ENCODE measurements at places on chromosomes 5 and 9.

GRCh38 chr9:104092875-104093600, 1.1 kb upstream of the SMC2 start:
- DNase-seq: no peak

DNA sequence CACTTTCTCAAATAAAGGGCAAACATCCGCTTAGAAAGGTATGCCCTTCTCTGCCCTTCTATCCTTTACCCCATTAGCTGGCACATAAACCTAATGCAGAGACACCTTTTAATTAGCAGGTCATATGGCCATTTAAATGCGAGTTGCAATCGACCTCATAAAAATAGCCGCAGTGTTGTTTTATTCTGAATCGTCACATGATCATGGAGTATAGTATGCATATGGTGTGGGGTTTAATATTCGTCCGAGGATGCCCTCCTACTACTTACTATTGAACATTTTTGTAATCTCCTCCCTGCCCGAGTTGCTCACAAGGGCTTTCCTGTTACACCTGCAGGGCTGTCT, 72.0 kb downstream of the PIK3R1 start:
- DNase-seq: no peak

DNA sequence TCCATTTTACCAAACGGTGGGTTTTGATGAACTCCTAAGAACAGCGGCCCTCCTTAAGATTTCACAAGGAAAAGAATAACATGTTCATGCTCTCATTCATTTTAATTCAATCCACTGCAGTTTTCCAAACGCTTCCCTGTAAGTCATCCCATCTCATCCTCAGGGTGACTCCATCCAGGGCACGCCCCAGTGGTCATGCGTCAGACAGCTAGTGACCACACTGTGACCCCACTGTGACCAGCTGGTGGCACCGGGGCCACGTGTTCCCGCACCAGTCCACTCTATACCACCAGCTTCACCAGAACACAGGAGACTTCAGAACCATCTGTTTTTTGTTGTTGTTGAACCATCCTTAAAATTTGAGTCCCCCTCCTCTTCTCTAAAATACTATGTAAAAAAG, 14.3 kb downstream of the ATPSCKMT start:
- no peak for DNase-seq

DNA sequence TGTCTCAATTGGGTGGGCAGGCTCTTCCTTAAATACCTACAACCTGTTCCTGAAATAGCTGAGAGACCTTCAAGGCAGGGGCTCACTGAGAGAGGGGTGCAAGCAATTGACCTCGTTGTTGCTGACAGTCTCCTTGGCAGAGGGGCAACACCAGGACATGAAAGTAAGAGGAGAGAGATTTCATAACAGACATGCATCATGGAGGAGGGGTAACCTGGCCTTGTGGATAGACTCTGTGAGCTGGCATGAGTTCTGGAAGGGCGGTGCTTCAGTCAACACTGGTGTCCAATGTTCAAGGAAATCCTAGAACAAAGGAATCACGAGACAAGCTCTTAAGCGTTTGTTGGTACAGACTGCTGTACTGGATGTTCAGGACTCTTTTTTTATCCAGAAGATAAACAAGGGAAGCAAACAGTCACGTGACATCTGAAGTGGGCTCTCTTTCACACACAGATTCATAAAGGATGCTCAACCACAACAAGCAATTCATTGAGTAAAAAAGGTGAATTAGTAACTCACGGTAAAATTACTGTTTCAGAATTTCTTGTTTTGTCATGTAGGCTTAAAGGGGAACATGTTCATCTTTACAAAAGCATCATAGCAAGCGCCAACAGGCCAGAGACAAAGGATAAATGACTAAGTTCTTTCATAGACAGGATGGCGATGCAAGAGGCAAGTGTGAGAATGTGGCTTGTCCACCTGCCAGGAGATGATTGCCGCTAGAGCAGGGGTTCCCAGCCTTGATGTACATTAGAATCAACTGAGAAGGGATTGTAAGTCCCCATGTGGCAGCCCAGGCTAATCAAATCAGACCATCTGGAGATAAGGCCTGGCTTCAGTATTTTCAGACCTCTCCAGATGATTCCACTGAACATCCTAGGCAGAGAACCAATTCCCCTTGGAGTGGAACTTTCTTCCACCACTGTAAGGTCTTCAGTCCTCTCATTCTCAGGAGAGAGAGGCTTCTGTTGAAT, 20.7 kb downstream of the ANKRA2 start:
- no peak for DNase-seq

DNA sequence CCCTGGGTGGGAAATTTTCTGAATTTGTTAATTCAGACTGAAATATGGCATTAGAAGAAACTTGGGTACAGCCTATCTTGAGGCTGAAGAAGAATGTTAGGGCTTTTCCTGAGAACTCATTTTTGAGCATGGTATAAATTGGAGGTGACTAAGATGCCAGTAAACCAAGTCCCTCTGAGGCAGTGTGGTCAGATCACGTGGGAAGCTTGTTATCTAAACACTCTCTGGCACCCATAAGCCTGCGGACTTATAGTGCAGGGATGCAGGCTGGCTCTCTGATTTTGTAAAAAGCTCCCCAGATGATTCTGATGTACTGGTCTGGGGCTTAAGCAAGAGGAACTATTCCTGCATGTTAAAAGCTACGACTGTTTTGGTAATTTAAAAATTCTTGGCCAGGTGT, 34.3 kb downstream of the MTMR12 start:
- DNase-seq: no peak

DNA sequence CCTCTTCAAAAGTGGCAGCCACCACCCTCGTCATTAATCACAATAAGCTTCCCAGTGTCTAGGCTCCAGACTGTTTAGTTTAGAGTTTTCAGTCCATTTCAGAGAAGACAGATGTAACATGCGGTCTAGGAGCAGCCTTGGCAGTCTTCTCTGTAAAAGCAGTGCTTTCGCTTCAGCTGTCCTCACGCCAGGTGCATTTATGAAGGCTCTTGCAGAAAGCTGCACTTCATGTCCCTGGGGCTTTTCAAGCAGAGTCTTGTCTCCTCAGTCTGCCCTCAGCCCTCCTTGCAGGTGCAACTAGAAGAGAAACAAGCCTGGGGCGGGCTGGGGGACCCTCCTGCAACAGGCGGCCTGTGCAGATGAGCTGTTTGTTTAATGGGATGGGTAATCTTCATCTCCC, 281.9 kb downstream of the DRD1 start:
- no peak for DNase-seq

- no peak for DNase-seq
Observed at GRCh38 chr9:124975131-124975530, 34.2 kb upstream of the GOLGA1 start.

DNA sequence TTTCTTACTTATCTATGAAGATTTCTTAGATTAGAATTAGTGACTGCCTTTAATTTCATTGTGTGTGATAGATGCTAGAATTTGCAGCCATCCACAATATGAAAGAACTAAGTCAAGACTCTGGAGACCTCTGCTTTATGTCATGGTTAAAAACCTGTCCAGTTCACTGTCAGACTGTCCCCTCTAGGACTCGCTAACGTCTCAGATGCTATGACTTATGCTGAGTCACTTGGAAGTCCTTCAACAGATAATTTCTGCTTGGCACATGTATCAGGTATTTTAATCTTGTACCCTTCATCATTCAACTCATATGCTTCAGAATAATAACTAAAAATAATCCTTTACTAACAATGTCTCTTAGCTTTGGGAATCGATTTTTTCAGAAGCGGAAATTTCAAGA, 230.5 kb upstream of the DMAC1 start:
- DNase-seq: no peak

GRCh38 chr5:126334760-126335159, 88.4 kb upstream of the GRAMD2B start:
- no peak for DNase-seq

DNA sequence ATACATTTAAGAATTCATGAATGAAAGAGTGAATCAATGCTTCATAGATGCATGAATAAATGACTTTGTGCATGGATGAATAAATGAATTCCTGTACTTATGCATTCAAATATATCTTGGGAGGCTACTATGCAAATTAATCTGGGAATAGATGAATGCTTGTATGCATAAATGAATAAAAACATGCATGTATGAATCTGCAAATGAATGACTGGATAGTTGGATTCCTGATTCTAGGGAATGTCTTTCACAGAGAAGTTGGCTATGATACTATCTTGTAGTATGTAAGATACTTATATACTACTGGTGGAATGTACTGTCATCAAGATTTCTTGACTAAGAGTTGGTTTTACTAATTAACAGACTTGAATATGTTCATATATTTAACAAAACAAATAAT, 75.3 kb upstream of the ASTN2 start:
- no peak for DNase-seq

- DNase-seq: no peak
Observed at GRCh38 chr5:99587983-99588382, 659.2 kb upstream of the CHD1 start.

- no peak for DNase-seq
Observed at GRCh38 chr9:83425240-83425639, 113.0 kb downstream of the FRMD3 start.

- no peak for DNase-seq
Observed at GRCh38 chr5:167759057-167759821, 532.2 kb upstream of the WWC1 start.

- DNase-seq: no peak
Observed at GRCh38 chr5:89270901-89271300, 387.9 kb upstream of the MEF2C start.

- no peak for DNase-seq
Observed at GRCh38 chr5:179260324-179261070, 84.8 kb downstream of the ADAMTS2 start.

- DNase-seq: no peak
Observed at GRCh38 chr9:4922730-4923129, 62.3 kb upstream of the JAK2 start.

All from anterior cingulate cortex (tissue), 58 donors.